GM12878 (cell line): ENCODE measurements at places on chromosomes 11 and 22.

DNA sequence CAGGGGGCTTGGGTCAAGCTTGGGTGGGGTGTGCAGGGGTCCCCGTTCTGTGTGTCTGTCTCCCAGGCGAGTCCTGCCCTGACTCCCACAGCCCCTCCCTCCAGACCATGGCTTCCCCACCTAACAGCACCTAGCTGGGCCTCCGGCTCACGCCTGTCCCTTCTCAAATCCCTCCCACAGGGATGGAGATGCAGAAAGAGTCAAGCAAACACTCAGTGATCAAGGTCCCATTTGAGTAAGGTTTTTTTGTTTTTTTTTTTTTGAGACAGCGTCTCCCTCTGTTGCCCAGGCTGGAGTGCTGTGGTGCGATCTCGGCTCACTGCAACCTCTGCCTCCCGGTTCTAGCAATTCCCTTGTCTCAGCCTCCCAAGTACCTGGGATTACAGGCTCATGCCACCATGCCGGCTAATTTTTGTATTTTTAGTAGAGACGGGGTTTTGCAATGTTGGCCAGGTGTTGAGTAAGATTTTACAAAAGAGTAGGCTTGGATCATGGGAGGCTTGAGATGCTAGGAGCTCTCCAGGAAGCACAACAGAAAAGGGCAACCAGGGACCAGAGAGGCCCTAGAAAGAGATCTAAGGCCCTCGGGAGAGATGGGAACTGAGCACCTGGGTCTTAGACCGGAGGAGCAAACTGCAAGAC lies 5.7 kb downstream of the APOBEC3D start:
- no peak for DNase-seq

DNA sequence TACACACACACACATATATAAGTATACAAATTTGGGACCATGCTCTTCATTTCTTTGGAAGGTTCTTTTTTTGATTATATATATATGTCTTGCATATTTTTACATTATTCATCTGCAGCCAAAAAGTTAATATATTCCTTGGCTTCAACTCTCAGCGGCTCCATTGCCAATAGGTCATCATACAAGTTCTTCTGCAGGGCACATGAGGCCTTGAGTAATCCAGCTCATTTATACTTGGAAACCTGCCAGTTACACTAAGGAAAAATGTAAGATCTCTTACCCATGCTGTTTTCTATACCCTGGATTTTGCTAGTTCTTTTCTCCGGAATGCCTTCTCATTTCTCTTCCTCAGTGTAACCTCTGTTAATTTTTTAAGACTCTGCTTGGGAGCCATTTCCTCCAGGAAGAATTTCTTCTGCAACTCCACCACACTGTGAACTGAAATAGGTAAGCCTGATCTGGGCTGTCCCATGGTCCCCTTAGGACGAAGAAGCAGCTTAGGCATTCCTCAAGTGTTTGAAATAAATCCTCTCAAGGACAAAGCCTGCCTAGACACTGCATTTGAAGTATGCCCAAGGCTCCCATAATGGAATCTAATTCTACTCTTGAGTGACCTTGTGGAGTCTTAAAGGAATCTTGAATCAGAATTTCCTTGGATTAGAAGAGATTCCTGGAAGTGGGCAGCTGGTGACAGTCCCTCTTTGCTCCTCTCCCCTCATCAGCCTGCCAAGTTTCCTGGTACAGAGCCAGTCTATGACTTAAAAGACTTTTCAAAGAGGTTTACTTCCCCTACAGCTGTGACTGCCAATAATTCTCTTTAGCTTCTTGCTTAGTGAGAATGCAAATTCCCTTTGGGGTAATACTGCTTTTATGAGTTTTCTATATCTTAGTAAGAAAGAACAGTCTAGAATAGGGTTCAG lies 182.8 kb downstream of the C11orf87 start:
- no peak for DNase-seq

- DNase-seq: no peak
These were observed 15.0 kb upstream of the NXPE4 start for GRCh38 chr11:114610550-114610949.

GRCh38 chr11:125268611-125269010 lies 104.1 kb downstream of the PKNOX2 start:
- DNase-seq: no peak
